Airway epithelial cell (primary cell): ENCODE measurements at places on chromosomes 16 and 17. TPM values are rescaled to one million over a fixed set of nuclear protein-coding genes. Genes with fewer than 3 reads are reported as not detected.

Gene SOX8
- total RNA-seq = not detected in 2 replicates

Gene UNC13D
- total RNA-seq = 9.6 and 10.1 TPM in 2 replicates

Gene AIPL1
- not detected in 2 replicates for total RNA-seq

Gene VPS35
- 81.3 and 98.1 TPM in 2 replicates for total RNA-seq

Gene KRT20
- total RNA-seq = not detected in 2 replicates

Gene TVP23A
- total RNA-seq = not detected in 2 replicates

Gene C1QBP
- total RNA-seq = 324 and 365 TPM in 2 replicates

Gene CXCL16
- total RNA-seq = 16.3 and 16.7 TPM in 2 replicates

Gene CRK
- 55.0 and 71.3 TPM in 2 replicates for total RNA-seq

Gene ZFP90
- total RNA-seq = 14.7 and 16.9 TPM in 2 replicates

Gene IL34
- total RNA-seq = 0.46 and 0.63 TPM in 2 replicates

Gene TMEM256
- total RNA-seq = 117 and 202 TPM in 2 replicates

Gene TPSG1
- total RNA-seq = not detected in 2 replicates

Gene FAM171A2
- total RNA-seq = 4.2 and 5.6 TPM in 2 replicates

Gene CDH8
- 0.21 TPM in 1 of 2 replicates, not detected in the other for total RNA-seq

Gene PARD6A
- 3.8 and 3.9 TPM in 2 replicates for total RNA-seq

Gene RHBDL3
- total RNA-seq = 0.14 TPM in 1 of 2 replicates, not detected in the other

Gene ANKRD40CL
- total RNA-seq = not detected in 2 replicates

Gene ENO3
- total RNA-seq = 0.37 and 0.56 TPM in 2 replicates

Gene MRPL12
- 136 and 143 TPM in 2 replicates for total RNA-seq

Gene HOXB4
- total RNA-seq = 0.07 TPM in 1 of 2 replicates, not detected in the other

Gene SCGB1C2
- total RNA-seq = not detected in 2 replicates

Gene HOXB6
- total RNA-seq = 0.71 and 0.93 TPM in 2 replicates

Gene ARHGAP23
- 36.4 and 67.6 TPM in 2 replicates for total RNA-seq

Gene CLUH
- total RNA-seq = 88.4 and 134 TPM in 2 replicates

Gene C16orf92
- total RNA-seq = not detected in 2 replicates

Gene WNT9B
- total RNA-seq = not detected in 2 replicates

Gene IL21R
- 0.28 and 0.42 TPM in 2 replicates for total RNA-seq

Gene SOST
- not detected in 2 replicates for total RNA-seq

Gene IRF8
- total RNA-seq = not detected in 2 replicates

Gene EFCAB13
- 0.56 TPM in 1 of 2 replicates, not detected in the other for total RNA-seq
